ENCODE measurements at places on chromosomes 16 and 17.

- peak; percentile 13 for DNase-seq
These were observed 22.0 kb upstream of the PHLPP2 start for GRCh38 chr16:71746442-71747046.

GRCh38 chr16:78638371-78638770 is 538.9 kb downstream of the WWOX start:
- no peak for DNase-seq

GRCh38 chr17:34852614-34853013 is 108.6 kb downstream of the CCT6B start:
- no peak for DNase-seq

DNA sequence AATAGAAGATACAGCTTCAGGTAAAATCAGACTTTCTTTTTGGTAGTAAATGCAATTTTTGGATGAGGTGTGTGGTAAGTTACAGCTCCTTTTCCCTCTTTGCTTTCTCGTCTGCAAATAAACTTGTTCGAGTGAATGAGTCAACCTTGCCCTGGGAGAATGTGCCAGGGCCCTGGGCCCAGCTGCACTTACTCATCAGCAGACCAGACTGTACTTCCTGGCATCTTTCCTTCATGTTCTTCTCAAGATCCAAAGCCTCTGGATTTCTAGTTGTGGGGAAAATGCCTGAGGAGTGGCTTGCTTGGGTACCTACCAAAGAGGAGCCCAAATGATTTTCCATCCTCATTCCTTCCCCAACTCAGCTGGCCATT is 5.4 kb upstream of the G6PC1 start:
- DNase-seq: no peak

DNA sequence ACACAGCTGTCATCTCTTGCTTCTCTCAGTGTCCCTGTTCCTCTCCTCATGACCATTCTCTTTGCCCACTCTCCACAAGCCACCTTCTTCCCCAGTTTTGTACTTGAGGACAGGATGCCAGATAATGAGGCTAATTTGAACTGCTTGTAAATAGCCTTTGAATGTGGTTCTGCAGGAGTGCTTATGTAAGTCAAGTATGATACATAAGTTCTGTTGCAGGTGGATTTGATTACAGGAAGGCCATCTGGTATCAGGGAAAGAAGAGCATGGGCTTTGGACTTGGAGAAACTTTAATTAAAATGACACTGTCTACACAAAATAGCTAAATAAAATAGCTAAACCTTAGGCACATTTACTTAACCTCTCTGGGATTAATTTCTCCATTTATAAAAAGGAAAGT is 120.2 kb upstream of the HLF start:
- DNase-seq: no peak

GRCh38 chr16:88971371-88972097 is 5.5 kb downstream of the CBFA2T3 start:
- no peak for DNase-seq

DNA sequence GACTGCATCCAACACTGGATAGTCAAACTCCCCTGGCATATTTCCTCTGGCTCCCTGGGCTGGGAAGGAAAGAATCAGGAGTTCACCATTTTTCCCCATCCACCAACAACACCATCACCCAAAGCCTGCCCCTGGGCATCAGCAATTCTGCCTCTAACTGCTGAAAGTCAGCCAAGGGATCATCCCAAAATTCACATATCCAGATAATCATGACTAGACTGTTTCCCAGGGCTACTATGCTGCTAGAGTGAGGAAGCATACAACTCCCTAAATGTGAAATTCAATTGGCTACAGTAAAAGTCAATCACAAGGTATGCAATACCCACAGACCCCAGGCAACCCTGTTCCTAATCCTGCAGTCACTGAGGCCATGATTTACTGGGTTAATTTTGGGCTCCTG is 230.6 kb downstream of the C16orf95 start:
- no peak for DNase-seq

DNA sequence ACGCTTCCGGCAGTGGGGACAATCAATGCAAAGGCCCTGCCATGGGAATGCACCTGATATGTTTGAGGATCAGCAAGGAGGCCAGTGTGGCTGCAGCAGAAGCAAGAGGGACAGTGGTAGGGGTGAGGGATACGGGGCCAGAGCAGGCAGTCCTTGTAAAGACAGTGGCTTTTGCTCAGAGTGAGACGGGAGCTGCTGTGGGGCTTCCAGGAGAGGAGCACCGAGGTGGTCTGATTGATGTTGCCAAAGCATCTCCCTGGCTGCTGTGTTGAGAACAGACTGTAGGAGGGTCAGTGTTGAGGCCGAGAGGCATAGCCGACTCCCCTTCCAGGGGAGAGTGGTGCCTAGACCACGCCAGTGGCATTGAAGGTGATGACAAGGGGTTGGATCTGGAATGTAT is 11.4 kb upstream of the SPNS2 start:
- DNase-seq: no peak

DNA sequence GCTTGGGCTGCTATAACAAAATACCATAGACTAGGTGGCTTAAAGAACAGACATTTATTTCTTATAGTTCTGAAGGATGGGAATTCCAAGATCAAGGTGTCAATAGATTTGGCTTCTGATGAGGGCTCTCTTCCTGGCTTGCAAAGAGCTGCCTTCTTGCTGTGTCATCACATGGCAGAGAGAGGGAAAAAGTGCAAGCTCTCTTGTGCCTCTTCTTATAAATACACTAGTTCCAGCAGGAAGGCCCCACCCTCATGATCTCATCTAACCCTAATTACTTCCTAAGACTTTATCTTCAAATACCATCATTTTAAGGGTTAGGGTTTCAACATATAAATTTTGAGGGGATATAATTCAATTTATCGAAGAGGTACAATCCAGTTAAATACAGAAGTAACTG is 30.6 kb downstream of the ABCA9 start:
- no peak for DNase-seq

GRCh38 chr17:49456183-49456965 is 38.7 kb upstream of the NGFR start:
- DNase-seq: no peak

DNA sequence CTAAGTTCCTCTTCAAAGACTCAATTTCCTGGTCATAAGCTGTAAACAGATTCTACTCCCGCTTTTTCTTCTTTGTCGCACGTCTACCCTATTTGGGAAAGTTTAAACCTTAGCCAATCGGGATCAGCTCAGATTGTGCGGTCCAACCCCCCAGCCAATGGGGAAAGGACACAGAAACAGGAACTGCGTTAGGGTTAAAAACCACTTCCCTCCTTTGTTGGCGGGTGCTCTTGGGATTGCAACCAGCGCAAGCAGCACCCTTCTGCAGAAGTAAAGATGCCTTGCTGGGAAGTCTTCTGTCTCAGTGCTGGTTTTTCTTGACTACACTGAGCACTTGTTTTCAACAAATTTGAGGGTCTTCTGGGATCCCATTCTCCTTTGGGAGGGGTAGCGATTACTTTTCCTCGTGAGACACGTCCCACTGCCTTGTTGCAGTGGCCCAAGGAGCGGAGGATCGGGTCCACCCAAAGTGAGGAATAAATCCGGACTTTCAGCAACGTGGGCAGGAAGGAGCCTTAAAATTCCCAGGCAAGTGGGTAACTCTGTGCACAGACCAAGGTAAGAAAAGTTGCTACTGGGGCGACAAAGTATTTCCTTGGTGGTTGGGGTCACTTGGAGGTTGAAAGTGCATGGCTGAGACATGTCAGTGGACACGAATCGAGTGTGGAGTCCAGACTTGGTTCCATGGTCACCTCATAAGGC is 1.0 kb upstream of the YPEL3 start:
- no peak for DNase-seq

DNA sequence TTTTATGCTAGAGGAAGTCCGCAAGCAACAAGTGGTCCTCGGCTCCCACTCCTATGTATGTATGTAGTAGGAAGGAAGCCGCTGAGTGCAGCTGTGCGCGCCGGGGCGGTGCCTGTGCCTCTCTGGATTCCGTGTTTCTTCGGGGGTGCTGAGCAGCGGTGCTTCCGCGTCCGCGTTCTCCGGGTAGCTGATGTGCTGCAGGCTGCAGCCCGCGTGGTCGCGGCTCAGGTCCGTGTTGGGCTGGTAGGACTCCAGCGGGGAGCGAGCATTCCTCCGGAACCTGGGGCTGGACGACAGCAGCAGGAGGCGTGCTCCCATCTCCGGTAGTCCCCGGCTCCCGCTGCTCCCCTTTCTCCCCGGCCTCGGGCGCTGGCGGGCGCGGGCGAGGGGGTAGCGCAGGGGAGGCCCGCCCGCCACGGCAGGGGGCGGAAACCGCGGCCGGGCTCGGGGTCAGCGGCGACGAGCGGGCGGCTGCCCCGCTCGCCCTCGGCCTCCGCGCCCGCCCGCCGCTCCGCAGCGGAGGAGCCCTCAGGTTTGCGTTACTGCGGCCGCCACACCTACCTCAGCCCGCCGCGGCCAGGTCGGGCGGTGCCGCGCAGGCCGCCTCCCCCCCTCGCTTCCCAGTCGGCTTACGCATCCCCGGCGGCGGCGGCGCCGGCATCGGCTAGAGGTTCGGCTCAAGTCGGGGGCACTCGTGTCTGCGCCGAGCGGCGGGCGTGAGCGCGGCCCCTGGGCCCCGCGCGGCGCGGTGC is 487 bp downstream of the C17orf67 start:
- DNase-seq: no peak

GRCh38 chr17:68290955-68291835 is at the start of the genes ARSG and SLC16A6:
TSS of gene ARSG (plus strand) at chr17:68291495. CDS start at chr17:68307494, 15,999 bp downstream.
TSS of gene SLC16A6 (minus strand) at chr17:68291127. CDS start at chr17:68278320, 12,807 bp downstream.
- DNase-seq: no peak

DNA sequence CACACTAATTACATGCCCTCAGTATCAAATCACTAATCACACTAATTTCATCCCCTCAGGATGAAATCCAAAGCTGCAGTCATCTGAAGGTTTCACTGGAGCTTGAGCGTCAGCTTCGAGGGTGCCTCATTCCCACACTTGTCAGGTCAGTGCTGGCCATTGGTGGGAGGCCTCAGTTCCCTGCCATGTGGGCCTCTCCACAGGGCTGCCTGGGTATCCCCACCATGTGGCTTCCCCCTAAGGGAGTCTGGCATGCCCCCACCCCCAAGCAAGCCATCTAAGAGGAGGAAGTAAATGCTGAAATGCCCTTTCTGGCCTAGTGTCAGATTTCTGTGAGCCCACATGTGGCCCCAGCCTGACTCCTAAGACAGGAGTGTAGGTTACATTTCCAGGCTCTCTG is 78.6 kb upstream of the CDH5 start:
- no peak for DNase-seq

- DNase-seq: no peak
These were observed 74.1 kb downstream of the ABCC12 start for GRCh38 chr16:48081656-48082055.

DNA sequence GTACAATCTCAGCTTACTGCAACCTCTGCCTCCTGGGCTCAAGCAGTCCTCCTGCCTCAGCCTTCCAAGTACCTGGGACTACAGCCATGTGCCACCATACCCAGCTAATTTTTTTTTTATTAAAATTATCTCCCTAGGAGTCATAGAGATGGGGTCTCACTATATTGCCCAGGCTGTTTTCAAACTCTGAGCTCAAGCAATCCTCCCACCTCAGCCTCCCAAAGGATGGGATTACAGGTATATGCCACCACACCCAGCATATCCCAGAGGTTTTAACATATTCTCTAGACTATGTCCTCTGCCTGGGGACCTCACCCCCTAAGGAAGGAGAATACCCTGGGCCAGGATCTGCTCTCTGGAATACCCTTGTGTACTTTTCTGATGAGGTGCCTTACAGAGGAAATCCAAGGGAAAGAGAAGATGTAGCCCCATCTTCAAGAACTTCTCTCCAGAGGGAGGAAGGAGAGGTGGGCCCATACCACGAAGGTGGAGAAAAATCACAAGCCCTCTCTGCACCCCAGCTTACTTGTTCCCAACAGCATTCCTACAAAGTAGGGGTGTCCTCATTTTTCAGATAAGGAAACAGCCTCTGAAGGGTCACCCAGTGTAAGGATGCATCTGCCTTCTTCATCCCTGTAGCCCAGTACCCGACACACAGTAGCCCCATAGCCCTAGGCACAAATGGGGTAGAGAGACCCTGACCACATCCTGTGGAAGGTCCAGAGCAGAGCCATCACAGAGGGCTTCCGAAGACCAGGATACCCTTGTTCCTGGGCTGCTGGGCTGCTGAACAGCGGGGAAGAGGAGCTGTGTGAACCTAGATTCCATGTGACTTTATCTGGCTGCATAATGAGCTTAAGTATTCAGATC is 151.6 kb downstream of the SOCS1 start:
- DNase-seq: no peak

DNA sequence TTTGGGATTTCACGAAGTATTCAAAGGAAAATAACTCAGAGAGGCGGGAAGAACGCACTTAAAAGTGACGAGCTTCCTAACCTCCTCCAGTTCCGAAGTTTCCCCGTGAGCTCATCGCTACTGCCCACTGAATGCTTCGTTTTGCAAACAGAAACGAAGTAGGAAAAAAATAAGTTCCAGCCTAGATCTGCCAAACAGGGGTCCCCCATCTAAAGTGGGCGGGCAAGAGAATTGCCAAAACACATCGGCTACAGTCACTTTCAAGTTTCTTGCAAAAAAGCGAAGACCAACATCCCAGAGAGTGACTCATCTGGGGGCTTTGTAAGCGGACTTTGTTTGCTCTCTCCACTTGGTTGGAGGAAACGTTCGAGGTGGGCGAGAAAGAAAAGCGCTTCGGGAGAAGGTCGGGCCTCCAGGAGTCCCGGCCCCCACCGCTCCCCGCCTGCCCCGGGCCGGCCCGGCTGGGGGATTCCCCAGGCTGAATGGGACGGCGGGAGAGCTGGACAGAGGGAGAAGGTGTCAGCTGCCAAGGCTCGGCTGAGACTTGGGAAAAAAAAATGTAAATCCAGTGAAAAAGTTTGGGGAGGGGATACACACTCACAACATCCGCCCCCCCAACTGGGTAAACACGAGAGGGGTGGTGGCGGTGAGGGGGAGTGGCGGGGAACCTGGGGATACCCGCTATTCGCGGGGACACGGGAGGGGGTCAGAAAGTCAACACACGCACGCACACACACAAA is 1.0 kb downstream of the VEZF1 start:
- DNase-seq: no peak
